HS-5 (cell line): ENCODE measurements at places on chromosomes 16 and 17.
A peak's percentile ranks its signal among the peaks of the same experiment; 100 is the strongest.

- no peak for DNase-seq
Observed at GRCh38 chr16:69917311-69917710, 33.8 kb upstream of the CLEC18A start.

GRCh38 chr16:3589441-3589921 is 12.3 kb upstream of the NLRC3 start:
- no peak for DNase-seq

- no peak for DNase-seq
Observed at GRCh38 chr17:43927060-43927864, 15.0 kb downstream of the PPY start.

- DNase-seq, result no peak
Observed at GRCh38 chr17:81398176-81398831, 3.0 kb downstream of the BAHCC1 start.

- DNase-seq, result no peak
Observed at GRCh38 chr17:78127888-78128550, 536 bp downstream of the TMC6 start.

DNA sequence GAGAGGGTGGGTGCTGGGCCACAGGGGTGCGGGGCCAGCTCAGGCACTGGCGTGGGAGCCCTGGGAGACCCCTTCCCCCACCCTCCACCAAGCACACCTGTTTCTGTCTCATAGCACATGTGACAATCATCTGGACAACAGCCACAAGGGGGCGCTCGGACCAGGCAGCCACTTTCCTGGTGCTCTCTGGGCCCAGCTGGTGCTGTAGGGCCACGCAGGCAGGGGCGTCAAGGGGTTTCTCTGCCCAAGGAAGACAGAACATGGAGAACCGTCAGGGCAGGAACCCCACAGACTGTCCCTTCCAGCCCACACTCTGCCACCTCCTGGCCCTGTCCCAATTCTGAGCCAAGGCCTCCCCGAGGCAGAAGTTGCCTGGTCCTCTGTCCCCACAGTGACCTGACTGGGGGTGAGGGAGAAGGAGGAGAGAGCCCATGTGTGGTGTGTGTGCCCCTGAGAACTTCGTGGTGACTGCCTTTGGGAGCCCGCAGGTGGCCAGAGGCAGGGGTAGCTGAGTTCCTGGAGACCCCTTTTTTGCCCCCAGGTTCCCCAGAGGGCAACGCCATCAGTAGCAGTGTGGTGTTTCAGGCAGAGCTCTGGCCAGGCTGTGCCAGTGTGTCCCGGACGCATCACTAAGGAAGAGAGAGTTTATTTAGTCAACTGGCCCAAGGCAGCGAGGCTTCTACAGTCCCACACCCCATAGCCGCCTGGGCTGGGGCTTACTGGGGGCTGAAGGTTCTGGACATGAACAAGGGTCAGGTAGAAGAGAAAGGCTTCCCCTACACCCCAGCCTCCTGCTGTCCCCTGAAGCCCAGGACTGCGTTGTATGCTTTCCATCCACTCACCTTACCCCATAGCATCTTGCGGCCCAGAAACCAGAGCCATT is 3.1 kb upstream of the SETD6 start:
- no peak for DNase-seq

GRCh38 chr17:10646392-10646990 is 10.6 kb downstream of the MYH3 start:
- DNase-seq, result peak; percentile 9

- no peak for DNase-seq
Observed at GRCh38 chr17:38461683-38462082, 33.4 kb downstream of the ARHGAP23 start.

DNA sequence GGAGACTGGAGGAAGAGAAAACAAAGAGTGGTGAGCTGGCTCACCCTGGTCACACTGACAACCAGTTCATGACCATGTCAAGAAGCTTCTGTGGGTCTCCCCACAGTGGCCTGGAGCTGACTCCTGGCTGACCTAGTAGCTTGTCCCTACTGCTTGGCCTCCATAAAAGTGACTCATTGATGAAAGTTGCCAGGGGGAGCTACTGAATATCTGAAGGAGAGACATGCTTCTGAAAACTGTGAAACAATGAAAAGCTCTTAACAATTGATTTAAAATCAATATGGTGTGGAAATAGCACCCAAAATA is 22.0 kb downstream of the SMPD3 start:
- DNase-seq, result no peak

DNA sequence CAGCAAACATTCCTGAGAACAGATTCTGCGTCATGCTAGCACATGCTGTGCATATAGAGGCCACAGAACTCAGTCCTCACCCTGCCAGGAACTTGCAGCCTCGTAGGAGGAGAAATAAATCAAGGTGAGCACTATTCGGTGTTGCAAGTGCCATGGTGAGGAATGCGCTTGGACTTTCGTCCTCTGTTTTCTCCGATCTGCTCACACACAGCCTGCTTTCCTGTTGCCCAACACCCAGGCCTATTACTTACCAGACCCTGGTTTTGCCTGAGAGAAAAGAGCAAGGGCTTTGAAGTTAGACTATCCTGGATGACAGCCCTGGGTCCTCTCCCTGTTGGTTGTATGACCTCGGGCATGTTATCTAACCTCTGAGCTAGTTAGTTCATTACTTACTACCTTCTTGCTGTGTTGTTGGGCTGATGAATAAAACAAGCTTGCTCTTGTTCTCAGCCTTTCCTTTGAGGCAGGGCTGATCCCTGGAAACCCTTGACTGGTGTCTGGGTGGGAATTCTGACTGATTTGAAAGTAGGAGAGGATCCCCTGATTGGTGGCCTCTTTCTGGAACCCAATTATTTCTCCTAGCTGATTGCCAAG is 2.9 kb downstream of the ACSF2 start:
- no peak for DNase-seq

DNA sequence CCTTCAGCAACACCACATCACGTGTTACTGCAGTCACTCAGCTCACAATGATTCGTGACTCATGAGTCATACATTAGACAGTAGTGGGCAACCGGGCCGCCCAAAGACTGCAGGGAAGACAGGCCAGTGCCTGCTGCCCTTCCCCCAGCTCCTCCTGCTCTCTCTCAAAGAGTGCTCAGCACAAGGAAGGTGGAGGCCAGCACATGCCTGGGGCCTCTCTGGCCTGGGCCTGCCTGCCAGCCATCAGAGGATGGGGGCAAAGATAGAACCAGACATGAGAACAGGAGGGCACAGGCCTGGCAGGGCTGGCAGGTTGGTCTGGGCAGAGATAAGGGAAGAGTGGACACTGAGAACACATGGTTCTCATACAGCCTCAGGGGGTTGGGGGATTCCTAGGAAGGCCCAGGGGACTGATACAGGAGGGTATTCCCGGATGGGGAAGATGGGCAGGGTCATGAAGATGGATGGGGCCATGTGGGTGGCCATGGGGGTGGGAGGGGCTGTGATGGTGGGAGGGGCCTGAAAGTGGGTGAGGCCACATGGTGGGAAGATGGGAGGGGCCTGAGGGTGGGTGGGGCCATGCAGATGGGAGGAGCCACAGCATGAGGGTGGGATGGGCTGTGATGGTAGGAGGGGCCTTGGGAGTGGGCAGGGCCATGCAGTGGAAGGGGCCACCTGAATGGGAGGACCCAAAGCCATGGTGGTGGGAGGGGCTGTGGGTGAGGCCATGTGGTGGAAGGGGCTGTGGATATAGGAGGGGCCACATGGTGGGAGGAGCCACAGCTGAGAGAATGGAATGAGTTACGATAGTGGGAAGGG is 29.0 kb downstream of the KATNB1 start:
- peak; percentile 75 for DNase-seq

- DNase-seq, result no peak
Observed at GRCh38 chr17:42980766-42981397, 517 bp downstream of the RUNDC1 start.

- DNase-seq, result no peak
Observed at GRCh38 chr17:57293077-57293476, 36.8 kb downstream of the MSI2 start.

DNA sequence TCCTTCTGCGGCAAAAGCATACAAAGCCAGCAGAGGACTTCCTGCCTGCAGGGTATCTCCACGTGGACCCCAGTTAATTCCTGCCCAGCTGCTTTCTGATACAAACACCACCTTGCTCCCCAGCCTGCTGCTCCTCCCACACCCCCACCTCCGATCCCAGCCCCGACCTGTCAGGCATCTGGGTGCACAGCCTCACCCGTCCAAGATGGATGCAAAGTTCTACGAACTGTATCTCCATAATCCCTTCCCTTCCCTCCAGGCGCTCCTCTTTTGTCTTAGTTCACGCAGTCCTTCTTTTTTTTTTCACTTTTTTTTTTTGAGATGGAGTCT is 15.6 kb upstream of the FOXJ1 start:
- no peak for DNase-seq

GRCh38 chr16:67926181-67926750 is 5.4 kb downstream of the CTRL start:
- no peak for DNase-seq

- no peak for DNase-seq
Observed at GRCh38 chr17:48162946-48163506, 55.5 kb downstream of the SNX11 start.

DNA sequence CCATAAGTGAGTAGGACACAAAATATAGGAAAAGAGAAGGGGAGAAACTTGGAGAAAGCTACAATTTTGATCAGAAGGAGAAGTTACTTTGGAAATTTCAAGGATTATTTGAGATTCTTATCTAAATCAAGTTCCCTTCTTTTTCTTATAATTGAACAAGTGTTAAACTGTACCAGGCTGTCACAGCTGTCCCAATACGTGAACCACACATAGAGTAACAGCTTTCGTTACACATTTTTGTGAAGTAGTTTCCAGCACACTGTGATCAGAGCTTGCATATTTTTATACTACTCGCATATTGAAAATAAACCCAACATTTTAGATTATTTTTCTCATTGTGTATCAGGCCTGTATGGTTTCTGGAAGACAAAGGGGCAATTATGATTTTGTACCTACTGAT is 412.8 kb upstream of the PSMD7 start:
- no peak for DNase-seq

DNA sequence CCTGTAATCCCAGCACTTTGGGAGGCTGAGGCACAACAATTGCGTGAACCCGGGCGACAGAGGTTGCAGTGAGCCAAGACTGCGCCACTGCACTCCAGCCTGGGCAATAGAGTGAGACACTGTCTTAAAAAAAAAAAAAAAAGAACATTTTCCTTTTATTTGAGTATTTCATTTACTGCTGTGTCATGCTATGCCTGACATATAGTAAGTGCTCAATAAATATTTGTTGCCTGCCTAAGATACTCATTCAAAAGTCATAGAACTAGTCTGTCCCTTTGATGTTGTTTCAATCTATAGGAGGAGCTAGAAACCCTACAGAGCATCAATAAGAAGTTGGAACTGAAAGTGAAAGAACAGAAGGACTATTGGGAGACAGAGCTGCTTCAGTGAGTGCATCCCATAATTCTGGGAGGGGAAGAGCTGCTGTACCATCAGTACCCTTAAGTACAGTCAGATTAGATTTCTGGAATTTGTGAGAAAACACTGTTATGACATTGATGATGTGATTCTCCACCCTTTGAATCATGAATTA is 20.0 kb downstream of the CALCOCO2 start:
- no peak for DNase-seq
